Kidney (tissue), 22 donors: ENCODE measurements at places on chromosomes 4 and X. TPM values are rescaled to one million over a fixed set of nuclear protein-coding genes. Genes with fewer than 3 reads are reported as not detected.
A peak's percentile ranks its signal among the peaks of the same experiment; 100 is the strongest.

The FAM13A gene
- total RNA-seq, result 48.3 TPM

The VEGFC gene
- 14.3 TPM for total RNA-seq

The FAM9C gene
- not detected for total RNA-seq

The CCNB3 gene
- total RNA-seq, result 1.5 TPM

GRCh38 chr4:2878346-2878745 is 34.7 kb downstream of the ADD1 start:
- DNase-seq, result peak; percentile 18

GRCh38 chr4:45120163-45120562 is 393.8 kb upstream of the GNPDA2 start:
- DNase-seq, result no peak

DNA sequence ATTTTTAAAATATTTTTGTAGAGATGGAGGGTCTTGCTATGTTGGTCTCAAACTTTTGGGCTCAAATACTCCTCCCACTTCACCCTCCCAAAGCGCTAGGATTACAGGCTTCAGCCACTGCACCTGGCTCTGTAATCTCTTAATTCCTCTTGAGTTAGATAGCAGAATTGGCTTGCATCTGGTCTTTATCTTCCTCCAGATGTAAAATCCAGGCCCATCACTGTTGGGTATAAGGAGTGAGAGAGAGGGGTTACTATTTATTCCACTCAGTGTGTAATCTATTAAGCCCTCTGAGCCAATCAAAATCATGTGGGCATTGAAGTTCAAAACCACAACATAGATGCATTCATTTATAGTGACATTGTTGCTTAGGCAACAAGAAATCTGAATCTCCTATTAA is 33.9 kb downstream of the ANK2 start:
- no peak for DNase-seq

DNA sequence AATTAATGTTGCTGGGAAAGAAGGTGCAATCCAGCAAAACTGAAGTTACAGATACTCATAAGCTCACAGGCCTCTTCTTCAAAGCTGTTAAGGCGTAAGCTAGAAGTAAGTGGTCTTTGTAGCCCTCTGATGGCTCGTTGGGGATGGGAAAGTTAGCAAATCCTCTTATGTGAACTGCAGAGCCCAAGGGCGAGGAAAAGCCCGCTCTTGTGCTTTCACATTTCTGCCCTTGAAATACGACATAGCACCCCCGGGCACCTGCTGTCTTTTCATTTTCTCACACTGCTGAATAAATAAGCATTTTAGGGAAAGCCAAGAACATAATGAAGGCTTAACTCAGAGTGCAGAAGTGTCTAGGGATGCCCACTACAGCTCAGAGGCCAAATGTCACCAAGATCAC is 73.1 kb upstream of the SORBS2 start:
- DNase-seq, result no peak

- DNase-seq, result no peak
Measured at GRCh38 chr4:7564242-7564641, 129.5 kb upstream of the PSAPL1 start.

- DNase-seq, result no peak
Measured at GRCh38 chr4:170336238-170336775, 246.6 kb upstream of the AADAT start.
